ELR (cell line): ENCODE measurements at places on chromosomes 6 and 20.

DNA sequence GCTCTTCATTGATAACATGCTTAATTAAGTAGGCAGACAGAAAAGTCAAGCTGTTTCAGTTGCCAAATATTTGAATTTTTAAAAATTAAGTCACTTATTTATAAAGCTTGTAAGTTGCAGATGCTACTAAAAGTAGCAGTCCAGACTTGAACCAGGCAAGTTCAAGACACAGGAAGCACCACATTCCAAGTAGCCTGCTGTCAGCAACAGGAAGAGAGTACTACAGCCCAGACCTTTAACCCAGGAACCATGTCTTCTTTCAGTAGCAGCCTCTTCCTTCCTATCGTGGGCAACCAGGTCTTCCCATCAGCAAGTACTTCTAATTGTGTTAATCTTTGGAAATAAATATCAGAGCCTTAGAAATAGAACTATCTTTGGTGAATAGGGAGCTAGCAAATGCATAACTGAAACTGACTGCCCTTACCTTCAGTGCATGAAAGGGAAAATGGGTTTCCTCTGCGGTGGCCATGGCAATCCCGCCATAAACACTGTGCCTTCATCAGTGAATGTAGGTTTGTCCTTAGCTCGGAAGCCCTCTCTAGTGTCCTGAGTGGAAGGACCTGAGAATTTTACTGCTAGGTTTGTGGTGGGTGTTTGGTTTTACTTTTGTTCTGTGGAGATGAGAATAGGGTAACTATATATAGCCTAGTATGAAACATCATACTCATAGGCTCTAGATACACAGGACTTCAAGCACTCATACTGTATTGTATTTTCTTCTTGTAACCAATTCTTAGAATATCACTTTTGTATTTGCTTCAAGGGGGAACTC lies 95.6 kb downstream of the SYCP2 start:
- DNase-seq = no peak

- DNase-seq = no peak
Observed at GRCh38 chr20:6711951-6712649, 55.4 kb upstream of the BMP2 start.

GRCh38 chr20:36887752-36888090 lies 11.8 kb downstream of the TLDC2 start:
- peak; percentile 63 for DNase-seq

- no peak for DNase-seq
Observed at GRCh38 chr6:20777801-20778200, 243.5 kb downstream of the CDKAL1 start.

DNA sequence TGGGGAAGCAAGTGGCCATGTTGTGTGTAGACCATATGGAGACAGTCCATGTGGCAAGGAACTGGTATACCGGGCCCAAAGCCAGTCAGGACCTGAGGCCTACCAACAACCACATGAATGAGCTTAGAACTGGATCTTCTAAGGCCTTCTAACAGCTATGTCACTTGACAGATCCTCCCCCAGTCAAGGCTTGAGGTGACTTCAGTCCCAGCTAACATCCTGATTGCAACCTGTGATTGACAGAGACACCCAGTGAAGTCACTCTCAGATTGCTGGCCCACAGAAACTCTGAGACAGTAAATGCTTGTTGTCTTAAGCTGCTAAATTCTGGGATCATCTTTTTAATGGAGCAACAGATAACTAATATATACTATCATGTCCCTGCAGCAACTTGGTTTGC lies 32.9 kb downstream of the AHI1 start:
- no peak for DNase-seq

GRCh38 chr20:46928580-46929132 lies 34.0 kb downstream of the EYA2 start:
- DNase-seq = peak; percentile 28
